ENCODE measurements at places on chromosomes 5 and 9.

DNA sequence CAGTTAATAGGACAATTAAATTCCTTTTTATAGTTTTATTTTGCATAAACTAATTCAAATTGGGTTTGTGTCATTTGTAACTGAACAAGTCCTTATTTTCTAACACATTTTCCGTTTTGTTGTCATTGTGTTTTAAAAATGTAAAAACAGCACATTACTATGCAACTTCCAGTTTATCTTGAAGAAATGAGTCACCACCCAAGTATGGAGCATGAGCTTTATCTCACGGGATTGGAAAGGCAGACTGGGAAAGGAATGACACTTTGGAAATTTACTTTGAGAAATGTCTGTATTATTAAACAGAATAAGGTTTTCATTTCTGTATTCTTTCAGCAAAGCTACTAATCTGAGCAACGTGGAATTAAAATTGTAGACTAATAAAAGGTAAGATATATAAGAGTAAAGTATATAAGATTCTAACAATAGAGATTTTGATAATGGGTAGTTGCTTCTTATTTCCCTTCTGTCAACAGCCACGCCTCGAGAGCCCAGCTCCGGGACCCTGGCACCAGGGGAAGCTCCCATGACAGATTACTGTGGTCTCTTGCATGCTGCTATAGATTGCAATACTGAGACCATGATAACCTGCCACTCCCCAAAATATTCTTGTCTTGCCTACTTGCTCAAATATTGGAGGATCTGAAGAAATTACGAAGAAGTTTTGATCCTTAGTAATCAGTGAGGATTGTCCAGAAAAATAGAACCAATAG lies 433.1 kb downstream of the CHSY3 start:
- no peak for DNase-seq

DNA sequence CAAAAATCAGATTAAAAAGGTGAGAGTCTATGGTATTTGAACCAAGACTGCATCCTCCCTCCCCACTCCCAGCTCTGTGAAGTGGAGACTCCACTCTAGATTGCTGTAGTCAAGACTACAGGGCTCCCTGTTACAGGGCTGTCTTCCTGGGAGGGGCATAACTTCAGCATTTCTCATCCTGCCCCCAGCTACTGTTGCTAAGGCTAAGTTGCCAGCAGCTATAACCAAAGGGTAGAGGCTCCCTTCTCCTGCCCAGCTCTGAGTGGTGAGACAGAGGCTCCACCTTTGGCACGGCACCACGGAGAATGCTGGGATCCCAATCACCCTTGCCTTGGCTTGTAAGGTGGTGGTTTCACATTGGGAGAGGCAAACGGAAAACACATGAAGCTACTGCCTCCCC lies 39.2 kb upstream of the GCNT4 start:
- no peak for DNase-seq

- DNase-seq, result no peak
Observed at GRCh38 chr9:84277646-84278045, 62.9 kb downstream of the SLC28A3 start.

DNA sequence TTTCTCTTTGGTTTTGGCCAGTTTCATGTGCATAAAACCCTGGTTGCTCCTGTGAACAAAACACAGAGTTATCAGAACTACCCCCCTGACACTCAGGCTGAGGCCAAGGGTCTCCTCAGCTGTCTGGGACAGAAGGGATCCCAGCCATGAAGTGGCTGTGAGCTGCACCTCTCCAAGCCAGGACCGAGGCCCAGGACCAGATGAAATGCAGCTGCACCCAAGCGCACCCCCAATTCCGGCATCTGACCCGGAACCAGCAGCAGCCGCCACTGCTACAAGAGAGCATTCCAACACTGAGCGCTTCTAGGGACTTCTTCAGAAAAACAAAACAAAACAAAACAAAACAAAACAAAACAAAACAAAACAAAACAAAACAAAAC lies 16.0 kb upstream of the SLC25A51 start:
- DNase-seq, result no peak

- no peak for DNase-seq
Observed at GRCh38 chr5:102918986-102919610, 164.0 kb downstream of the PAM start.
